B cell (primary cell): ENCODE measurements at places on chromosomes 1 and 21.
A peak's percentile ranks its signal among the peaks of the same experiment; 100 is the strongest.

- no peak overlapping the region for H3K4me3 ChIP-seq
- peaks cover 3% of the 10 kb centered on the region for H3K27me3 ChIP-seq
- no peak for DNase-seq
- no peaks in the 10 kb centered on the region for H3K4me1 ChIP-seq
- H3K36me3 ChIP-seq, result no peaks in the 10 kb centered on the region
- no peak overlapping the region for H3K27ac ChIP-seq
Observed at GRCh38 chr1:203590603-203591002, 36.0 kb upstream of the ATP2B4 start.

GRCh38 chr21:27362249-27362648 lies 395.4 kb upstream of the ADAMTS5 start:
- no peaks in the 10 kb centered on the region for H3K4me1 ChIP-seq
- H3K4me3 ChIP-seq, result no peak overlapping the region
- no peaks in the 10 kb centered on the region for H3K36me3 ChIP-seq
- no peaks in the 10 kb centered on the region for H3K27me3 ChIP-seq
- no peak overlapping the region for H3K27ac ChIP-seq

- H3K4me1 ChIP-seq, result peaks cover 24% of the 10 kb centered on the region
- H3K27me3 ChIP-seq, result no peaks in the 10 kb centered on the region
- no peak overlapping the region for H3K4me3 ChIP-seq
- peak; percentile 85 for DNase-seq
Observed at GRCh38 chr1:204565617-204566582, 49.7 kb downstream of the MDM4 start.

DNA sequence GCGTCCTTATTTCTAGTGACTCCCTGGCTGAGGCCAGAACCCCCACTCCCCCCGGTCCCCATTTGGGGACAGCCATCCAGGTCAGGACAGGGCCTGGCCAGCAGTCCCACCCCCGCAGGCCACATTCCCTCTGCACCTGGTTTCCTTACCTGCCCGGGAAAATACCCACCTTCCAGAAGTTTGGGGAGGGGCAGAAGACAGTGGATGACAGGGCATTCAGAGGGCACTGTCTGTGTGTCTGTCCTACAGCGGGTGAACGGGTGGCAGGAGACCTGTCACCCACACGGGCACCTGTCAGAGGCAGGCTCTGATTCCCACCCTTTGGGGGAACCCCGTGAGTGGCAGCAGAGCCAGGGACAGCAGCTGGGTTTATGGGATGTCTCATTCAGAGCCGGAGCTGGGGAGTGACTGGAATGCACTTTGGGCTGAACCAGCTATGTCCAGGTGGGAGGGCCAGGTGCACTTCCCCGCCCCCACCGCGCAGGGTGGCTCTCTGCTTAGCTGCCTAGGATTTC lies 2.0 kb downstream of the ARHGEF16 start:
- H3K4me1 ChIP-seq, result peaks cover 20% of the 10 kb centered on the region
- H3K27ac ChIP-seq, result no peak overlapping the region
- no peak overlapping the region for H3K4me3 ChIP-seq
- DNase-seq, result no peak
- no peaks in the 10 kb centered on the region for H3K27me3 ChIP-seq
- H3K36me3 ChIP-seq, result no peaks in the 10 kb centered on the region

GRCh38 chr1:94413311-94413710 lies 4.9 kb upstream of the ABCD3 start:
- H3K4me3 ChIP-seq, result no peak overlapping the region
- peaks cover 5% of the 10 kb centered on the region for H3K27me3 ChIP-seq
- H3K36me3 ChIP-seq, result no peaks in the 10 kb centered on the region
- H3K4me1 ChIP-seq, result no peaks in the 10 kb centered on the region

DNA sequence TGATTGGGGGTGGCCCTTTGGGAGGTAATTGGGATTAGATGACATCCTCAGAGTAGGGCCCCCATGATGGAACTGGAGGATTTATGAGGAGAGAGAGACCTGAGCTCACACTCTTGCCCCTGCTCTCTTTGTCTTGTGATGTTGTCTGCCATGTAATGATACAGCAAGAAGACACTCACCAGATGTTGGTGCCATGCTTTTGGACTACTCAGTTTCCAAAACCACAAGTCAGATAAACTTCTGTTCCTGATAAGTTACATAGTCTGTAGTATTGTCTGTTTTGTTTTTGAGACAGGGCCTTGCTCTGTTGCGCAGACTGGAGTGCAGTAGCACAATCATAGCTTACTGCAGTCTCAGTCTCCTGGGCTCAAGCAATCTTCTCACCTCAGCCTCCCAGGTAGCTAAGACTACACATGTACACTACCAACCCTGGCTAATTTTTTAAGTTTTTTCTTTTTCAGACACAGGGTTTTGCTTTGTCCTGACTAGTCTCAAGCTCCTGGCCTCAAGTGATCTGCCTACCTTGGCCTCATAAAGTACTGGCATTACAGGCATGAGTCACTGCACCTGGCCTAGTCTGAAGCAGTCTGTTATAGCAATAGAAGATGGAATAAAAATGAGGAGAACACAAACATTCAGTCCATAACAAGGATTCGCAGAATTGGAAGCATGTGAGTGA lies 115.0 kb upstream of the GALNT2 start:
- no peak overlapping the region for H3K4me3 ChIP-seq
- no peak for DNase-seq
- H3K4me1 ChIP-seq, result no peaks in the 10 kb centered on the region
- no peak overlapping the region for H3K27ac ChIP-seq
- no peaks in the 10 kb centered on the region for H3K36me3 ChIP-seq
- H3K27me3 ChIP-seq, result no peaks in the 10 kb centered on the region

DNA sequence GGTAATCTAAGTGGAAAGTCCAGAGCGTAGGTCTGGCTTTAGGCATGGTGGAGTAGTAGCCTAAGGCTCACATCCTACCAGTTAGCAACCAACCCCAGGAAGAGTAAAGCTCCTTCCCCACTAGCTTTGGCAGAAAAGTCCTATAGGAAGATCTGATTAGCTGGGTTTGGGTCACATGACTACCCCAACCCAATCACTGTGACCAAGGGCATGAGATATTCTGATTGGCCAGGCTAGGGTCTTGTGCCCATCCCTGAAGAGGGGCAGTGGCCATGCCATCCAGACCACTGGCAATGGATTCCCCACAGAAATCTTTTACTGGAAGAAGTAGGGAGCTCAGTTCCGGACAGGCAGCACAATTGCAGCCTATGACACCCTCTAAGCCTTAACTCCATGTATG lies 58.6 kb upstream of the CD34 start:
- no peaks in the 10 kb centered on the region for H3K36me3 ChIP-seq
- no peak overlapping the region for H3K4me3 ChIP-seq
- peaks cover 15% of the 10 kb centered on the region for H3K27me3 ChIP-seq
- H3K4me1 ChIP-seq, result no peaks in the 10 kb centered on the region
- H3K27ac ChIP-seq, result no peak overlapping the region
- DNase-seq, result no peak

DNA sequence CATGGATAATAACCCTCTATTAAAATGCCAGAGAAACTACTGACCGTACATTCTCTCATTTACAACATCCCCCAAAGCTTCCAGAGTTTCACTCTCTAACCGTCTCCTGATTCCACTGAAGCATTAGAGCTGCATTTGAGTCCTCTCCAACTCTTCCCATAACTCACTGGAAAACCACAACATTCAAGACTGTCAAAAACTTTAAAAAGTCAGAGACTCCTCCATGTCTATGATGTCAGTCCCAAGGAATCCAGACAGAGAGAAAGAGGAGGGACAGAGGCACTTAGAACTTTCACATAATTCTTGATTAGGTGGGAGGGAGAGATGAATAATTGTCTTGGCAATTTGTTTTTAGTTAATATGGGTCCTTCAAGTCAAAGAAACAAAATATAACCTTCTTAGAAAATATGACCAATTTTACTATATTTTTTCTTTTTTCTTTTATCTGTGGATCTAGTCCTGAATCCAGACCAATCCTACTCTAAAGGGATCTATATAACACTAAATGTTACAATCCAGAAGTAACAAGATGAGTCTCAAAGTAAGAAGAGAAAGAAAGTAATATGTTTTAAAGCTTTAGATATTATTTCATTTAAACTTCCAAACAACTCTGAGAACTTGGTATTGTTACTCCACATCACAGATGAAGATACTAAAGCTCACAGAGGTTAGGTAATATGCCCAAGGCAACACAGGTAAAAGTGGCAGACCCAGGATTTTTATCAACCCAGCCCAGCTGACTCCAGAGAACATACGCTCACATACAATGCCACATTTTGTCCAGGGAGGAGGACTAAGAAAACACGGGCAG lies 23.8 kb downstream of the OTUD7B start:
- peaks cover 9% of the 10 kb centered on the region for H3K27me3 ChIP-seq
- no peak overlapping the region for H3K4me3 ChIP-seq
- H3K27ac ChIP-seq, result no peak overlapping the region
- H3K4me1 ChIP-seq, result no peaks in the 10 kb centered on the region

DNA sequence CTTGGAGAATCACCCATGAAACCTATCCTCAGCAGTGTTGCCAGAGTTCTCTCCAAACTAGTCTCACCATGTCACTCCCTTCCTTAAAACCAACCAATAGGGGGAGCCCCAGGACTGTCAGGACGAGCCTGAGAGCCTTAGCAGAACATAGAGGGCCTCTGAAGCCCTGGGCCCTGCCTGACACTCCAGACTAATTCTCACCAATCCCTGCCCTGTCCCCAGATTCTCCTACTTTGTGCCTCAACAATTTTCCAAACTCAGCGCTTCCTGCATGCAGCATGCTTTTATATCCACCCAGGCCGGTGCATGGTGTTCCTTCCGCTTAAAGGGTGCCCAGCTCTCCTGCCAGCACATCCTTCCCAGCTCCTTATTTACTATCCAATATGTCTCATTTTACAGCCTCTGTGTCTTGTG lies 42.7 kb downstream of the HSD3B1 start:
- no peaks in the 10 kb centered on the region for H3K27me3 ChIP-seq
- no peaks in the 10 kb centered on the region for H3K36me3 ChIP-seq
- no peak overlapping the region for H3K27ac ChIP-seq
- no peak overlapping the region for H3K4me3 ChIP-seq
- no peaks in the 10 kb centered on the region for H3K4me1 ChIP-seq

DNA sequence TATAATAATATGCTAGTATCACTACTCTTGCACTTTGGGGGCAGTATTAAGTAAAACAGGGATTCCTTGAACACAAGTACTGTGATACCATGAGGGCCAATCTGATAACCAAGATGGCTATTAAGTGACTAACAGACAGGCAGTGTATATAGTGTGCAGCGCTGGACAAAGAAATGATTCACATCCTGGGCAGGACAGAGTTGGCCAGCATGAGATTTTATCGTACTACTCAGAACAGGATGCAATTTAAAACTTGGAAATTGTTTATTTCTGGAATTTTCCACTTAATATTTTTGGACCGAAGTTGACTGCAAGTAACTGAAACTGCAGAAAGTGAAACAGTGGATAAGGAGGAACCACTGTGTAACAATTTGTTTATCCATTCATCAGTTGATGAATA lies 74.6 kb downstream of the DNTTIP2 start:
- no peaks in the 10 kb centered on the region for H3K36me3 ChIP-seq
- no peak overlapping the region for H3K27ac ChIP-seq
- no peak overlapping the region for H3K4me3 ChIP-seq

GRCh38 chr1:77643456-77643855 lies 39.0 kb downstream of the ZZZ3 start:
- H3K4me3 ChIP-seq, result no peak overlapping the region
- H3K36me3 ChIP-seq, result peaks cover 7% of the 10 kb centered on the region
- DNase-seq, result no peak
- no peaks in the 10 kb centered on the region for H3K4me1 ChIP-seq

- H3K4me3 ChIP-seq, result no peak overlapping the region
- H3K36me3 ChIP-seq, result no peaks in the 10 kb centered on the region
- no peak overlapping the region for H3K27ac ChIP-seq
- no peak for DNase-seq
- H3K27me3 ChIP-seq, result no peaks in the 10 kb centered on the region
- H3K4me1 ChIP-seq, result no peaks in the 10 kb centered on the region
Observed at GRCh38 chr1:236701782-236702181, 15.5 kb downstream of the ACTN2 start.

- H3K4me3 ChIP-seq, result no peak overlapping the region
- no peak for DNase-seq
- no peak overlapping the region for H3K27ac ChIP-seq
- peaks cover 3% of the 10 kb centered on the region for H3K36me3 ChIP-seq
Observed at GRCh38 chr1:21007876-21008275, 168.8 kb downstream of the EIF4G3 start.

- H3K4me1 ChIP-seq, result peaks cover 30% of the 10 kb centered on the region
- DNase-seq, result no peak
- peaks cover 10% of the 10 kb centered on the region for H3K36me3 ChIP-seq
- no peak overlapping the region for H3K4me3 ChIP-seq
Observed at GRCh38 chr1:27408151-27408550, 15.7 kb downstream of the GPR3 start.

DNA sequence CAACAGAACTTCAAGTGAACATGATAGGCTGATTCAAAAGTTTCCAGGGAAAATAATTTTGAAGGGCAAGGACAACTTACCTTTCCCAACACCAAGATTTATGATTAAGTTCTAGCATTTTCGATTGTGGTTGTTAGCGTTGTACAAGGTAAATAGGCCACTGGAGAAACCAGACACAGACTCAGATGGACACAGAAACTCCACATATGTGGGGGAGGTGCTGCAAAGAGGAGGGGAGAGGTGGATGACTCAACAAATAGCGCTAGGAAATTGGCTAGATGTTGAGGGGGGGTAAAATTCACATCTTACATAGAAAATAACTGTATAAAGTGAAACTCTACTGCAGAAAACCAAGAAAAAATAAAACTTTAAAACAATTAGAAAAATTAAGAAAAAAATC lies 564.4 kb downstream of the MATN1 start:
- H3K4me3 ChIP-seq, result no peak overlapping the region
- no peaks in the 10 kb centered on the region for H3K27me3 ChIP-seq
- no peak for DNase-seq
- no peak overlapping the region for H3K27ac ChIP-seq

GRCh38 chr1:71089536-71090270 lies 8.9 kb upstream of the ZRANB2 start:
- no peaks in the 10 kb centered on the region for H3K36me3 ChIP-seq
- no peaks in the 10 kb centered on the region for H3K27me3 ChIP-seq
- no peaks in the 10 kb centered on the region for H3K4me1 ChIP-seq
- H3K4me3 ChIP-seq, result no peak overlapping the region
- no peak overlapping the region for H3K27ac ChIP-seq
- DNase-seq, result no peak

DNA sequence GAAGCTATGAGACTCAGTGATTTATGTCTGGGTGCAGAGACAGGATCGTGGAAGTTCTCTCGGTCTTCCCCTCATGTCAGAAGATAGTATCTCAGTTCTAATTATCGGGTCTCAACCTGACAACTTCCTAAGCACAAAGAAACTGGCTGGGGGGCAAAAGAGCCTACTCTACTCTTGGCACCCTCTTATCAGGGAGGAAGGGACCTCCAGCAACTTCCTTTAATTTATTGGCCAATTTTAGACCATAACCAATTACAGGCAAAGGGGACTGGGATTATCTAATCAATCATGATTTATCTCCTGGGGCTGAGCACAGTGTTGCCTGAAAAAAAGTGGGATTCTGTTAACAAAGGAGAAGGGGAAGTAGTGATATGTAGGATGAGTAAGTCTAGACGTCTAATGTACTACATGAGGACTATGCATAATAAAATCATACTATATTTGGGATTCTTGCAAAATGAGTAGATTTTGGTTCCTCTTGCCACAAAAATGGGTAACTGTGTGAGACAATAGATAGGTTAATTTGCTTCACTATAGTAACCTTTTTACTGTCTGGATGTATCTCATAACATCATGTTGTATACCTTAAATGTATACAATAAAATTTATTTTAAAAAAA lies 98.8 kb downstream of the ZFYVE9 start:
- peaks cover 30% of the 10 kb centered on the region for H3K4me1 ChIP-seq
- H3K36me3 ChIP-seq, result no peaks in the 10 kb centered on the region
- no peak overlapping the region for H3K27ac ChIP-seq
- no peak overlapping the region for H3K4me3 ChIP-seq
- peaks cover 58% of the 10 kb centered on the region for H3K27me3 ChIP-seq

GRCh38 chr1:227486559-227486958 lies 76.8 kb upstream of the ZNF678 start:
- H3K27me3 ChIP-seq, result no peaks in the 10 kb centered on the region
- no peak overlapping the region for H3K4me3 ChIP-seq
